ENCODE measurements at places on chromosomes 7 and 10. TPM values are rescaled to one million over a fixed set of nuclear protein-coding genes. Genes with fewer than 3 reads are reported as not detected.

DNA sequence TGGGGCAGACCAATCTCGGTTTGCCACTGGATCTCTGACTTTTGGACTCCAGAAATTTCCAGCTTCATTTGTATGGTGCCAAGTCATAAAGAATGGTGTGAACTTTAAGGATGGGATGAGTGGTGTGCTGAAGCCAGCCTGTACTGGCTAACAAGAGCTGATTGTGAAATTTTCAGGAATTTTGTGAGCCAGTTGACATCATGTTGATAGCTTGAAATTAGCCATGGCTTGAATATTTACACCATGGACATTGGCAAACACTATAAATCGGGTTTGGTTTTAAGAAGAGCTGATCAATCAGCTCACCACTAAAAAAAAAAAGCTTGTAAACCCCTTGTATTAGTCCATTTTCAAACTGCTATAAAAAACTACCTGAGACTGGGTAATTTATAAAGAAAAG lies 14.1 kb upstream of the MYH16 start:
- DNase-seq, result no peak

The TDRD1 gene
- total RNA-seq, result 0.37 TPM

The TRIM24 gene
- 16.0 TPM for total RNA-seq

The NDUFB2 gene
- total RNA-seq, result 97.2 TPM

DNA sequence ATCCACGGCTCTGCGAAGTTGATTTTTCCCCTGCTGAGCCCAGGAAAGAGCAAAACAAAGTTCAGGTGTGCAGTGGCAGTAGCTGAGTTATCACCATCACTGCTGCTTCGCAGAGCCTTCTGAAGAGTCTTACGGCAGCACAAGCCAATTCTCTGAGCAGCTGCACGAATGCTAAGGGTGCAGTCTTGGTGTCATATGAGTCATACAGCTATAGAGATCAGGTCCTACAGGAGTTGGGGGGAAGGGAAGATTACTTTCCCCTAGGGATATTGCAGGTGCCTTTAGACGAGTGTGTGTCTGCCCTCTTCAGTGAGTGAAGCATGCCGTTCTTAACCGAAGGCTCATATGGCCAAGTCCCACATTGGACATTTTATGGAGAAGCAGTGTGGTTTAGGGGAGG lies 227.8 kb downstream of the CELF2 start:
- DNase-seq, result no peak

The PDK4 gene
- total RNA-seq, result 0.44 TPM

DNA sequence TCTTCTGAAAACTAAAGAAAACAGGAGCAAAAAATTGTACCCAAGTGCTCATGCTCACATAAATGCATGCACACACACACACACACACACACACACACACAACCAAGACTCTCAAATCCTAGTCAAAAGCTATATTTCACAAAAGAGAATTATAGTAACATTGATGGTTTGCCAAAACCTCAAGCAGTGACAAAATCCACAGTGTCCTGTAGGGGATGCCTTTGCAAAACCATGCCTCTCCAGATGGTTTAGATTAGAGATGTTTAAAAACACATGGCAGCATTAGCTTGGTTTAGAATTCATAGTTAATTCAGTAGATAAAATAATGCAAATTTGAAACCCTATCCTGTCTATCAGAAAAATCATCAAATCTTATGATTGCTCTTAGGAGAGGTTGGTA lies 232.2 kb downstream of the DYNC1I1 start:
- no peak for DNase-seq

The SYT15B gene
- 0.30 TPM for total RNA-seq

The ADAM8 gene
- total RNA-seq, result 142 TPM

The SSC4D gene
- total RNA-seq, result not detected

The NRP1 gene
- not detected for total RNA-seq

GRCh38 chr7:117113871-117114270 lies 160.6 kb downstream of the ST7 start:
- no peak for DNase-seq

The DGKI gene
- total RNA-seq, result not detected

The ELMO1 gene
- 111 TPM for total RNA-seq

GRCh38 chr10:78262860-78263259 lies 229.2 kb downstream of the RPS24 start:
- no peak for DNase-seq

The ZNF138 gene
- 12.6 TPM for total RNA-seq

Data from T-cell (primary cell).